ENCODE measurements at places on chromosomes 1 and 21.

DNA sequence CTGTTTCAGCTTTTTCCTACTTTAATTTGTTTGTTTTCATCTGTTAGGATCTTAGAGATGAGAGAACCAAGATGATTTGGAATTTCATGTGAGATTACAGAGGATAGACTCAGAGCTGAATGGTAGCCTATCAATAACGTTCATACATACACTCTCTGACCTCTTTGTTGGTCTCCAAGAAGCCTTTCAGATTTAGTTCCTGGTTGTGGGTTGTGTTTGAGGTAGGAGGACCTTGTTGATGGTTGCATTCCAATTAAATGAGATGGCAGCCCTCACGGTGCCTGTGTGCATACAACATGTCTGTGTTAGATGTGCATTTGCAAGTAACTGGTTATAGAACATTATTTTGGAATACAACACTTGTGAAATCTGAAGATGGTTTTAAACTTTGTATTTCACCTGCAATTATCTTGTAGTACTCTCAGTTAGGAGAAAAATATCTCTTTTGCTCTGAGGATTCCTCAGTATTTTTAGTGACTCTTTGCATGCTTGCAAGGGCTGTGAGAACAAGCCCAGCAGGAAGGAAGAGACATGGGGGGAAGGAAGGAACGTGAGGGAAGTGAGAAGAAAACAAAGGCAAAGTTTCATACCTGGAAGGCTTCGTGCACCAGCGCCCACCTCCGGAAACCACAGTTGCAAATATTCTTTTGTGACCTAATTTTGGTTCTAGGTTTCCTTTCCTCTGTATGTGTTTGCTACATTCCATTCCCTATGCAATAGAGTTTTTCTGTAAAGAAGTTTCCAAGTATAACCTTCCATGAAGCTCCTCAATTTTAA lies 291.8 kb downstream of the DISC1 start:
- DNase-seq = no peak

- DNase-seq = no peak
Observed at GRCh38 chr1:27391511-27392095, 819 bp upstream of the GPR3 start.

DNA sequence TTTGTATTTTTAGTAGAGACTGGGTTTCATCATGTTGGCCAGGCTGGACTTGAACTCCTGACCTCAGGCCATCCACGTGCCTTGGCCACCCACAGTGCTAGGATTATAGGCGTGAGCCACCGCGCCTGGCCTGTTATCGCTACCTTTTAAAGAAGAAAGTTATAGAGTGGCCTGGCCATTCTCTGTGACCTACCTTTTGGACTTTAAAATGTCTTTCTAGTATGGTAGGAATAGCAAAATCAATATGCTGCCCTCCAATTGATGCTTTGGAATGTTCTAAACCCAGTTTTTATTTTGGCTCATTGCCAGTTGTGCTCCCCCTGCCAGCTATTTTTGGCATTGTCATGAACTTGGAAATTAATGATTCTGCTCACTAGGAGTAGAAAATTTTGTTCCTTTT lies 19.9 kb downstream of the HIPK1 start:
- DNase-seq = no peak

DNA sequence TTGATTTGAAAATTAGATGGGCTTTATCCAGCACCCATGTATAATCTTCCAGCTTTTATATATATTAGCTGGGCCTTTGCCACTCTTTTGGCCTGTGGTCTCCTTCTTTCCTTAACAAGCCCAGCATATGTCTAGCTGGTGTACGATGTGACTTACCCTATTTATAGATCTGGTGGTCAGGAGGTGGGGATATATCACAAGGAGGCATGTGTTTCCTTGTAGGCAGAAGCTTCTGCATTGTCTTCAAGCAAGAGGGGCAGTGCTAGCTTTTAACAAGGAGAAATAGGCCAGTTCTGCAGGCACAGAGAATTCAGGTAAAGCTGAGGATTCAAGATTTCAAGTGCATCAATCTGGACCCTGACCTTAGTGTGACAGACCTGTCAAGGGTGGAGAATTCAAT lies 38.0 kb upstream of the DNASE2B start:
- DNase-seq = no peak

DNA sequence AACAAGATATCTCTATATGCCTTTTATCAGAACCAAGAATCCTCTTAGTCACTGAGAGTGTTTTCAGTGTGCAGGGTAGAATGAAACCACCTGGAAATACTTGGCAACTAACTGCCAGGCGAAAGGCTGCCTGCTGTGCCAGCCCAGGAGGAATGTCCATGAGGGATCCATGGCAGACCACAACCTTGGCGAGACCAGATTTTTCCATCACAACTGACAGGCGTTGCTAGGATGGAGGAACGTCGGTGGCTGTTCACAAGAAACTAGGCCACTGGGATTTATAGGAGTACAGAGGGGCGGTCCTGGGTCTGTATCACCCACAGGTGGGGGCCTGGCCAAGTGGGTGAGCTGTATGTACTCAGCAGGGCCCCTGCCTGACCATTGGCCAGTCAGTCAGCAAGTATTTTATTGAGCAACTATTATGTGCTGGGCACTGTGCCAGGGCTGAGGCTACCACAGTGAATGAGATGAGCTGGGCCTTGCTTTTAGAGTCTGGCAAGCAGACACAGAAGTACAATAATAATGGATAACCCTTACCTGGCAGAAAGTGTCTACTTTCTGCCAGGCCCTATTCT lies 199.4 kb downstream of the FOXD2 start:
- DNase-seq = no peak

- DNase-seq = no peak
Observed at GRCh38 chr1:202561240-202561639, 149.0 kb downstream of the SYT2 start.

GRCh38 chr1:16396591-16396990 lies 29.5 kb downstream of the SZRD1 start:
- DNase-seq = no peak

DNA sequence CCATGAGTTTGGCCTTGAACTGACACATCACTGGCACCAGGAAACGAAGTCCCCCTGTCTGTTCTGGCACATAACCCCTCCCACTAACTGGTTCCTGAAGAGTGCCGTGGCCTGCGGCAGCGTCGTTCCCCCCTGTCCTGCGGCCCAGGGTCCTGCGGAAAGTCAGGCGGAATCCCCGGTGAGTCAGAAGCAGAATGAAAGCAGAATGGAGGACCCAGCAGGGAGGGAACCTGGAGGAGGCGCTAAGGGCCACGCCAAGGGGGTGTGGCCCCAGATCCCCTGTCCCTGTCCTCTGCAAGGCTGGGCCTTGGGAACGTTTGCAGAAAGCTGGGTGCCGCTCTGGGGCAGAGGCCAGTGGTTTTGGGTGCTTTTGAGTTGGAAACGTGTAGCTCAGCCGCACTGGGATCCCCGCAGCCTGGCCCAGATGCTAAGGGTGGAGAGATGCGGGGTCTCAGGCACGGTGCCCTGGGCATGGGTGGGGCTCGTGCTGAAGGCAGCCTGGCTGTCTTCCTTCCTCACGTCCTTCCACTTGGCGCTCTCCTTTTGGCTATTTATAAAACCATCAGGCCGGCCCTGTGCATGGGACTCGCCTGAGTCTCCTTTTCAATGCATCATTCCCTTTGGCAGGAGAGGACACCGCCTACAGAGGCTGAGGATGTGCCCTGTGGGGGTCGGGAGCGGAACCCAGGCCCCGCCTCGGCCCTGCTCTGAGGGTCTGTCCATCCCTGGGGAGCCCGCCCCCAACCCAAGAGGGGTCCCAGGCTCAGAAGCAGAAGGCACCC lies 36.2 kb downstream of the TP73 start:
- no peak for DNase-seq

DNA sequence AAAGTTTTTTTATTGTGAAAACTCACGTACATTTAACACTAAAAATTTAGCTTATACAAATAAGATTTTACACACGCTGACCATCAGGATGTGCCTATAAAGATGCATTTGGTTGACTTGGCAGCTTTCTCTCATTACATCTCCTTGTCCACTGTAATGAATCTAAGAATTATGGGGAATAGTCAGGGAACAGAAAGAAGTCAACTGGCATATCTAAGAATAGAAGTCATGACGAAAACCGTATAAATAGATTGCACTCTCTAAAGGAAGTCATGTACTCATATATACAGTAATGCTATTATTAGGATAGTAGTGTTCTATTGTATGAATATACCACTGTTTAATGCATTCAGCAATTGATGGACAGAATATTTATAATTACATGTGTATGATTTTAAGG lies 575.8 kb upstream of the B3GALT2 start:
- no peak for DNase-seq

DNA sequence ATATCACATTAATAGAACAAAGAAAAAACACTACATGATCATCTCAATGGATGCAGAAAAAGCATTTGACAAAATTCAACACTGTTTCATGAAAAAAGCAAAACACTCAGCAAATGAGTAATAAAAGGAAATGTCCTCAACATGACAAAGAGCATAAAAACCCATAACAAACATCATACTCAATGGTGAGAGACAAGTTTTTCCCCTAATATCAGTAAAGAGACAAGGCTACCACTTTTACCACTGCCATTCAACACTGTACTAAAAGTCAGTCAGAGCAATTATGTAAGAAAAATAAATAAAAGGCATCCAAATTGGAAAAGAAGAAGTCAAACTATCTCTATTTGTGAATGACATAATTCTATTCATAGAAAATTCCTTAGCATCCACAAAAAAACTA lies 64.3 kb downstream of the ZNF644 start:
- no peak for DNase-seq

- no peak for DNase-seq
Observed at GRCh38 chr1:200444478-200444877, 34.6 kb upstream of the ZNF281 start.

DNA sequence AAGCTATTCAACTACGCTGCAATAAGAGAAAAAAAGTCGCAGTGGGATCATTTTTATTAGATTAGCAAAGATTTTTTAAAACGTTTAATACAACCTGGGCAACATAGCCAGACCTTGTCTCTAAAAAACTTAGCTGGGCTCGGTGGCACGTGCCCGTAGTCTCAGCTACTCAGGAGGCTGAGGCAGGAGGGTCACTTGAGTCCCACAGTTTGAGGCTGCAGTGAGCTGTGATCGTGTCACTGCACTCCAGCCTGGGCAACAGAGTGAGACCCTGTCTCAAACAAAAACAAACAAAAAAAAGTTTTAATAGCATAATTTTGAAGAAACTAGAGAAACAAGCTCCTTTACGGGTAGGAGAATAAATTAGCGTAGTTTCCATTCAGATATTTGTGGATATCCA lies 1.0 kb upstream of the PRDM15 start:
- no peak for DNase-seq

GRCh38 chr1:70987497-70987896 lies 60.1 kb downstream of the PTGER3 start:
- no peak for DNase-seq

DNA sequence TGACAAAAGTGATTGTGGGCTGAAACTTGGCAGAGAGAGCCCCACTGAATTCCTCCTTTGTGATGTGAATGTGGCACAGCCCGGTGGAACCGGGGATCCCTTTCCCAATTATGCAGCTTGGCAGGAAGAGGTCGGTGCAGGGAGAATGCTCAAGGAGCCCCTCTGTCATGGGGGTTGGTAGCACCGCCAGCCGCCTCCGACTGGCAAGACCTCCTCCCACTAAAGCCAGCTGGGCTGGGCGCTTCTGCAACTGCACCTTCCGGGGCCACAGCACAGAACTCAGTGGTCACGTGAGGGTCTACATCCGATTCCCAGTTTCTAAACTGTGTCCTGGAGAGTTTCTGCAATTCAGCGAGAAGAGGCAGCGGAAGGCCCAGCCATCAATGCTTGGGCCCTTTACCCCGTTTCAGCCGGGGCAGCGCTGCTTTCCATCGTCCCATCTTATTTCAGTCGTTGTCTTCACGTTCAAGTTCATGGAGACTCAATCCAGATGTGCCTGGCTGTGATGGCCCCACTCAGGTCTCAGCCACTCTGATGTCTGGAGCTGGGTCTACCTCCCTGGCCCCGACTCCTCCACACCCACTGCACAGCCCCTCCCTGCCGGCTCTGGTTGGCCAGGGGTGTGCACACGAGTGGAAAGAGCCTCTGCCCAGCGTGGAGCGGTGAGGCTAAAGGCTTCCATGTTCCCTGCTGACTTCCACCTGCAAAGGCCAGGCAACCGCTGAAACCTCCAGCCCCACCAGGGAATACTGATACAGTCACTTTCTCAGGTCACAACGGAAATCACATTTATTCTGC lies 39.8 kb upstream of the FHAD1 start:
- DNase-seq = no peak

- DNase-seq = no peak
Observed at GRCh38 chr1:32353886-32354570, 8.3 kb downstream of the FAM229A start.
